ENCODE measurements at places on chromosomes 5 and 9.

GRCh38 chr5:14507156-14507941, 74.2 kb upstream of the OTULINL start:
- no peak for DNase-seq

- no peak for DNase-seq
Measured at GRCh38 chr5:8845296-8845695, 700.6 kb downstream of the SEMA5A start.

DNA sequence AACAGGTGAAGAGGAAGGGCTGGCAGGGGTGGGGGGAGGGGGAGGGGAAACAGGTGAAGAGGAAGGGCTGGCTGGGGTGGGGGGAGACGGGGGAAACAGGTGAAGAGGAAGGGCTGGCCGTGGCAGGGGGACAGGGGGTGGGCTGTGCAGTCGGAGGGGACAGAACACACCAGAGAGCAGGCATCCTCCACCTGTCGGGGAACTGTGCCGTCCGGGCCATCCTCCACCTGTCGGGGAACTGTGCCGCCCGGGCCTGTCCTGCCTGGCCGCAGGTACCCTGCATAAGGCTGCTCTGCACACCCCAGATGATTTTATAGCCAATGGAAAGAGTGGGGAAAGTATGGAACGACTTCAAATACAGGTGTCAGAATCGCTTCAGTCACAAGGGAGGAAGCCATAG, 32.5 kb upstream of the PPP1R26 start:
- DNase-seq, result no peak

DNA sequence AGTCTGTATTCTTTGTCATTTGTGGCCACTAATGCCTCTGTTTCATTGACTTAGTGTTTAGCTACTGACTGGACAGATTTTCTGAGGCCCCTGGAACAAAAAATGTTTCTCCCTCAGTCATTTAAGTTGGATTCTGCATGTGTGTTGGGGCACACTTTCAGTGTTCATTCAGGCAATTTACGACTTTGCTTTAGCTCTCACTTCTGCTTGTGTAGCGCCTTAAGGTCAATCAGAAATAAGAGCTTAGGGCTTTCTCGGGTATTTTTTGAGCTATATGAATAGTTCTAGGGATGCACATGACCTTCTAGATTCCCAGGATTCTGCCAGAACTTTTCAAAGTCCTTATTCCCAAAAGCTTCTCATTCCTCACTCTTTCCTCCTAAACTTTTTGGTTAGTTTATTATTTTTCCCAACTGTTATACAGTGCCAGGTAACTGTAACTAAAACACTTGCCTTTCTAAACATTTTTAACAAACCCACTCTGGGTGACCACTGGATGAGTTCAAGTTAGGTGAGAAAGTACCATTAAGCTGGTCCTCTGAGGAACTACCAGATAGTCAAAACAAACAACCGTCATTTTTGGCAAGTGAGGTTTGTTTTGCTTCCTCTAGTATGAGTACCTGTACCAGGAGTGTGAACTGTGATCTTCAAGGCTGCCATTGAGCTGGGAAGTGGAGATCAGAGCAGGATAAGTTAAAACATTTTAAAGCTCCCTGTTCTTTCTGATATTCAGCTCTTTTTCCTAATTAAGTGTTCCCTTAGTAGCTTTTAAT, 571.3 kb upstream of the TLE4 start:
- no peak for DNase-seq

- no peak for DNase-seq
Measured at GRCh38 chr5:7976411-7977190, 107.7 kb downstream of the MTRR start.

- DNase-seq, result no peak
Measured at GRCh38 chr9:6000955-6001354, 14.5 kb downstream of the RANBP6 start.

DNA sequence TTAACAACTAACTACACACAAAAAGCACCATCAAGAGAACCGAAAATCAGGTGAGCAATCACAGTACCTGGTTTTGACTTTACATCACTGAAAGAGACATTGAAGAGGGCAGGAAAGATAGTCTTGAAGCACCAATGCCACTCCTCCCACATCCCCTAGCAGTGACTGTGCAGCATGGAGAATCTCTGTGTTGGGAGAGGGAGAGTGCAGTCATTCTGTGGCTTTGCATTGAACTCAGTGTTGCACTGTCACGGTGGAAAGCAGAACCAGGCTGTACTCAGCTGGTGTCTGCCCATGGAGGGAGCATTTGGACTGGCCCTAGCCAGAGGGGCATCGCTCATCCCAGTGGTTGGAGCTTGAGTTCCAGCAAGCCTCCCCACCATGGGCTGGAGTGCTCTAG, 40.4 kb downstream of the C5 start:
- DNase-seq, result no peak

- no peak for DNase-seq
Measured at GRCh38 chr5:75928992-75929391, 154.2 kb upstream of the SV2C start.

GRCh38 chr5:123037104-123037418, 536 bp upstream of the PPIC start:
- no peak for DNase-seq

- DNase-seq, result no peak
Measured at GRCh38 chr9:106487266-106487665, 375.7 kb upstream of the ZNF462 start.

DNA sequence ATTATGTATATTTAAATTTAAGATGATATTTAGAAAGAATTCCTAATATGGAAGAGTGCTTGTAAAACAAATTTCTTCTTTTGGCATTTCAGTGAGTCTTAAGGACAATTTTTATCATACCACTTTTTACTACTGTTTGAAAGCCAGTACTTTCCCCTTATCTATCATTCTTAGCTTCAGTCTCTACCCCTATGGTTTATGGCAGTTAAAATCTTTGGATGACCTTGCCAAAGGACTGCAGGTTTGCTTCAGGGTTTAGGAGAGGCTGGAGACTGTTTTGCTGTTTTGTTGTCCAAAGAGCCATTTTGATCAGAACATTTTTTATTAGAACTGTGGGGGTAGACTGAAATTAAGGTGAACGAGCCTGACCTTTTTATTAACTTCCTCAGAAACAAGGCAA, 30.8 kb downstream of the SLC38A9 start:
- no peak for DNase-seq

GRCh38 chr9:130186839-130187522, 14.8 kb downstream of the NCS1 start:
- no peak for DNase-seq

DNA sequence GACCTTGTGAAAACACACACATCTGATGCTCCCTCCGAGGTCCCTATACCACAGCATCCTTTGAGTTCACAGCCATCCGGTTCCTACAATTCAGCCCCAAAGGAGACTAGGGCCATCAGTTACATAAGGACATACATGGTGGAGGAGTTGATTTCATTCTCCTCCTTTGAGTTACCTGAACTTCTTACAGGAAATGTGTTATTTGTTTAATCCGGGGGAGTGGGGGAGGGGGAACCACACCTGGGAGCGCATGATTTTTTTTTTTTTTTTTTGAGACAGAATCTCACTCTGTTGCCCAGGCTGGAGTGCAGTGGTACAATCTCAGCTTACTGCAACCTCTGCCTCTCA, 30.7 kb downstream of the SEMA4D start:
- no peak for DNase-seq

DNA sequence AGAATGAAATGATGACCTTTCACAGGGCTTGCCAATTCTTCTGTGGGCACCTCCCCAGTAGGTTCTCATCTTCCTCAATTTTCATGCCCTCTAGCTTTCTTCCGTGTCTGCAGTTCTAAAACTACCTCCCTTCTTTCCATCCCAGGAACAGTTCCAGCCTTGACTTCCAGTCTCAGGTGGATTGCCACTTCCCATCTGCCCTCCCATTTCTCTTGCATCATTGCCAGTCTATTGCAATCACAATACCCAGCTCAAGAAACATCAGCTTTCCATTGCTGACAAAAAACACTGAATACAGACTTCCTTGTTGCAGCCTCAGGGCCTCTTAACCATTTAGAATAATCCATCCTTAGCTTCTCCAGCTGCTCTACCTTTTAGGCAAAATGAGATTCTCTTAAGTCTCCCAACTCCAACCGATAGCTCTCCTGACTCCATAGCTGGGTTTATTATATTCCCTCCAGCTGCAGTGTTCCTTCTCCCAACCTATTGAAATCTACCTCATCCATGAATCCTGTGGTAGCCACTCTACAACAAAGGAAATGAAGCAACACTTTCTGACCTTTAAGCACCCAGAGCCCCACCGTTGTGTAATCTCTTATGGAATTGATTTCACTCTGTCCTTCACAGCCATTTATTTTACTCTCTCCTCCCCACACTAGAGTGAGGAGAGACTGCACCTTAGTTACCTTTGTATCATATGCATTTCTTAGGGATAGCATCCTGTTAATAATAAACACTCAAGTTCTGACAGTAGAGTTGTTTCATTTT, 75.6 kb upstream of the PCA3 start:
- DNase-seq, result no peak

- no peak for DNase-seq
Measured at GRCh38 chr5:151800532-151800931, 28.8 kb downstream of the G3BP1 start.

DNA sequence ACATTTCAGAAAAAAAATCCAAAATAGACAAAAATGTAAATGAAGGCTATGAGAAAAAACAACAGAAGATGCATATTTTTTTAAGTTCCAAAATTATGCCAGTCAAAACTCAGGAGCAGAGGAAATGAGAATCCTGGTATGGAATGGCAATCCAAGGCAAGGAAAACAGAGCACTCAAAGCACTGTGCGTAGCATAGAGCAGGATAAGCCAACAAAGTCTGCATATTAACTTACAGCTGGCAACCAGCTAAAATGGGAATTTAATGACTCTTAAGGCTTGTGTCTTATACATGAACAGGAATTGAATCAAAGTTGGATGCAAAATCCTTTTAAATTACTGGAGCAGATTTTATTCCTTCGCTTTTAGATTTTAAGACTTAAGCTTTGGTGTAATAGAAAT, 203.5 kb upstream of the DAPK1 start:
- no peak for DNase-seq

GRCh38 chr9:84169240-84169639, 171.3 kb downstream of the SLC28A3 start:
- DNase-seq, result no peak

GRCh38 chr5:1241509-1242080, 16.4 kb downstream of the SLC6A18 start:
- DNase-seq, result no peak

GRCh38 chr5:82158755-82159413, 119.3 kb downstream of the RPS23 start:
- no peak for DNase-seq

- no peak for DNase-seq
Measured at GRCh38 chr5:131745703-131746102, 51.1 kb downstream of the FNIP1 start.

GRCh38 chr9:127313042-127313560, 48.5 kb downstream of the GARNL3 start:
- DNase-seq, result no peak

DNA sequence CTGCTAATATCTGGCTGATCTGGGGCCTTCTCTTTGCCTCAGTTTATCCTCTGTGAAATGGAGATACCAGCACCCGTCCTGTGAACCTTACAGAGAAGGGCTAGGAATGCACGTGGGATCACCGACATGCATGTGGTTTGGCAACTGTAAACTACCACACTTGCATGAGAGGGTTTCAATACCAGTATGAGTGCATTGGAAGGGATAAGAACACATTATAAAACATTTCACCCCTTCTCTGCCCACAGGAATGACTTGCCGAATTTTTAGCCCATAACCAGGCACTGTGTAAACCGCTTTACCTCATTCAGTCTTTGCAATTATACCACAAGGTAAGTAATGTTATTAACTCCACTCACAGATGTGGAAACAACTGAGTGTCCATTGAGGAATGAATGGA, 8.9 kb upstream of the RAB14 start:
- no peak for DNase-seq

GRCh38 chr9:85208666-85209065, 533.1 kb downstream of the AGTPBP1 start:
- DNase-seq, result no peak

DNA sequence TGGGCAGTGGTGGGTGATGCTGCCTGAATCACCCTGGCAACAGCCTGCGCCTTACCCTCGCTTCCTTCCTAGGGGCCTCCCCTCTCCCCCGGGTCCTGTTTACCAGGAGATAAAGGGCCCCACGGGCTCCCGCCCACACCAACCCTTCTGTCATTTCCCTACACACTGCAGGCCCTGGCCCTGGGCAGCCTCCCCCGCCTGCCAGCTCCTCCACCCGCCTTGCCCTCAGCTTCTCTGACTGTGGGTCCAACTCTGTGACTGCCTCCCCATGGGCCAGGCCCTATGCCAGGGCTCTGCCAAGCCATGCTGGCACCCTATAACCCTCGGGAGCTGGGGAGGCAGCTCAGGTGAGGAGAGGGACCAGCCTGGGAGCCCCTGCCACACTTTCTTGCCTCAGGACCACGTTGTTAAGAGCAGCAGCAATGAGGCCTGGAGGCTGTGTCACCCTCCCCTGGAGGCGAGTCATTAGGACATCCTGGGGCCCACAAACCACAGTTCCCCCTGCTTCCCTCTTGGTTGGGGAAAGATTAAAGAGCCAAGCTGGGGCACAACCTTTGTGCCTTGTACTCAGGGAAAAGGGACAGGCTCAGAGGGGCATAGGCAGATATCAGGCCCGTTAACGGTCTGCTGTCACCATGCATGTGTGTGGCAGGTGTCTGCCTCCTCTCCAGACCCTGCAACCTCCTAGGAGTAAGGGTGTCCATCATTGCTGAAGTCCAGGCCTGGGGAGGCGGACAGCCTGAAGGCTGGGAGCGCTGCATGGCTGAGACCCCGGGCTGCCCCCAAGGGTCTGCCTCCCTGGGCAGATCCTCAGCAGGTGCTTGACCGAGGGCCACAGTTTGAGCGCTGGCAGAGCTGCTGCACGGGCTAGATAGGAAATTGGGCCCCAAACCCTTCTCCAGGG, 2.8 kb downstream of the MGAT4B start:
- DNase-seq, result no peak

DNA sequence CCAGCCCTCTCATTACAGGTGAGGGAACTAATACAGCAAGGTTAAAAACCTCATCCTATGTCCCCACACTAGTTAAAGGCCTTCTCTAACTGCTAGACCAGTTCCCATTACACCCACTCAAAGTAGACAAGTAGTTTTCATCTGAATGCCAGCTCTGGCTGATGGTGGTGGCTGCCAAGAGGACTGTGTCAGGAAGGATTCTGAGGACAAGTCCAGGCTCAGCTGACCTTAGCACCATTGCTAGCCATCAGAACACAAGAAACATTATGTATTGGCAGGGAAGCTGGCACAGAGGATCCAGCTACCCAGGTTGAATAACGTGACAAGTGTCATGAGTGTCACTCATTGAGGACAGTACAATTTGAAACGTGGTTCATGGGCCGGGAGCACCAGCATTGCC, 163.4 kb downstream of the HSD17B3 start:
- no peak for DNase-seq

Measured in stimulated activated CD4-positive, alpha-beta T cell treated with anti-CD3 and anti-CD28 coated beads, Interleukin-1b, Interleukin-23, amount 100 ng/mL, for 4 hours (primary cell).